ENCODE measurements at places on chromosomes 3 and 15.

GRCh38 chr3:46930945-46931403 is 45.6 kb downstream of the CCDC12 start:
- no peak for DNase-seq

DNA sequence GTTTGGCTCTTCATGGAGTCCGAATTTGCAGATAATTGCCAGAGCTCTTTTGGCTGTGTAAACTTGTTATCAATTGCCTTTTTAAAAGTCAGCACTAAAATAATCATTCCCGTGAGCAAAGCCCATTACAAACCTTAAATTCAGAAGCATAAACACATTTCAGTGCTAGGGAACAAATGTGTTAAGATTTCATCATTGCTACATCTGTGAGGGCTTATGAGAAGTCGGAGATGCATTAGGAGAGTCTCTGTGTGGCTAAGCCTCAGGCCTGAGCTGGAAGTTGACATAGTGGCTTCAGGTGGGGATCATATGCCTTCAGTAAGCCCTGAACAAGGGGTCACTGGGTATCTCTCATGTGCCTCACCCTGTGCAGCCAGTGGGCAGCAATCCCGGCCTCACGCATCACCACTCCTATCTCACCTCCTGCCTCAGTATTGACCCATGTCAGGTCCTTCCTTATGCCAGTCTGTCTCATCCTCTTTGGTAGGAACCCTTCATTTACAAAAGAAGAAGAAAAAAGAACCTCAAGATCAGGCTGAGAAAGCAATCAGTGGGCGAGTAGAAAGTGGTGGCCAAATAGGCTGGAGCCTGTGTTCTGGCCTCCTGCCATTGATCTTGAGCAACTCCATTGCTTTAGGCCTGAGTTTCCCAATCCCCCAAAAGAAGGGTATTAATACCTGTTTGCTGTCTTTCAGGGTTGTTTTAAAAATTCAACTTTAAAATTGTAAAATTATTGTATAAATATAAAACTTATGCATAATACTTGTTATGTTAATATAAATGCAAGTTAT is 233.5 kb downstream of the IL20RB start:
- no peak for DNase-seq

- DNase-seq: no peak
These were observed 727 bp upstream of the TM2D3 start for GRCh38 chr15:101652786-101653430.

- DNase-seq: peak; percentile 15
These were observed 114.7 kb downstream of the GADL1 start for GRCh38 chr3:30779686-30780287.

- DNase-seq: no peak
These were observed 488.8 kb downstream of the FOXP1 start for GRCh38 chr3:71094658-71095209.

DNA sequence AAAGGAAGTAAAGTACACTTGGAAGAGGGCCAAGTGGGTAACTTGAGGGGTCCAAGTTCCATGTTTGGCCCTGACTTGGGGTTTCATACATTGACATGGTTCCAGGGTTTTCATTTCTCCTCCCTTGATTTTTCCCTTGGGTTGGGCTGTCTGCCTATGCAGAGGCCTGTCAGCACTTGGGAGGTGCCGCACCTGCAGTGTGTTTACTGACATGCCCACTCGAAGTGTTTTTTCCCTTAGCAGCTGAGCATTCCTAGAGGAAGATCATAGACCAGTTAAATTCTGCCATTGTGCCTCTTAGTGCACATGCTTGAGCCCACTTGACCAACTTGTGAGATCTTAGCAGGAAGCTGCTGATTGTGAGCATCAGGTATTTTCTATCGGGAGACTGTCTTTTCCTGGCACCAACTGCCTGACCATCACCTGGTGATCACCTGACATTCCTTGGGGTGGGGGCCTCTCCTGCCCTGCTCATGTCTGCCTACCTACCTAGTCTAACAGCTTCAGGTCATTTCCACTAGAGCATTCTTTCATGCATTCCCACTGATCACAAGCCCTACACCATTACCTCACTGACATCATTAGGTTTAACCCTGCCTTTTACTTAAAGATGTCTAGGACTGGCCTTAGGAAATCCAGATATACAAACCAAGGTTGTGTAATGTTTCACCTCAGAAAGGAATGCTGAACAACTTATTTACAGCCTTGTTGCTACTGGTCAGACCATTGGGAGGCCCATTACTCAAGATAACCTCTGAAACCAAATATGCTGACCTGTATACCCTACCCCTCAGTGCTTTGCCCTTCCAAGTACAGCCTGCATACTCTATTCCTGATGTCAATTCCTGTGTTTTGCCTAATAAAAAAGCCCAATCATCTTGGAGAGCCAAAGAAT is 68.3 kb downstream of the CD47 start:
- DNase-seq: no peak
